ENCODE measurements at places on chromosomes 6 and 20. TPM values are rescaled to one million over a fixed set of nuclear protein-coding genes. Genes with fewer than 3 reads are reported as not detected.

- DNase-seq: peak; percentile 48
Observed at GRCh38 chr20:32034581-32035425, 17.2 kb upstream of the HCK start.

HLA-DQB2 gene
- total RNA-seq: not detected

GRCh38 chr6:7381092-7381491 lies 8.4 kb downstream of the CAGE1 start:
- no peak for DNase-seq

DNA sequence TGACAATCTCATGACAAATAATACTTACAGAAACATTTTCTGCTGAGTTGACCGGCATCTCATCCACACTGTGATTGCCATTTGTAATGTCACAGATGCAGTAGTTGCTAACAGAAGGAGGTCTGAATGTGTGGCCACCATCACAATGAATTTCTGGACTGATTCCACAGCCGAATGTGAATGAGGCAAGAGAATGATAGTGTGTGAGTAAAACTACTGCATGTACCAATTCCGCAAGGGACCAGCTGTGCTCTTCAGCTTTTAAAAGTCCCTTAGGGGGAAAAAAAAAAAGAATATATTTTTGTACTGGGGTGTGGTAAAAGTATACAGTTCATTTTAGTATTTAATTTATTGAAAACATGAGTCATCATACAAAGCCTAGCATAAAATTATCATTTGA lies 96.2 kb downstream of the SESN1 start:
- DNase-seq: no peak

COL19A1 gene
- not detected for total RNA-seq

DNA sequence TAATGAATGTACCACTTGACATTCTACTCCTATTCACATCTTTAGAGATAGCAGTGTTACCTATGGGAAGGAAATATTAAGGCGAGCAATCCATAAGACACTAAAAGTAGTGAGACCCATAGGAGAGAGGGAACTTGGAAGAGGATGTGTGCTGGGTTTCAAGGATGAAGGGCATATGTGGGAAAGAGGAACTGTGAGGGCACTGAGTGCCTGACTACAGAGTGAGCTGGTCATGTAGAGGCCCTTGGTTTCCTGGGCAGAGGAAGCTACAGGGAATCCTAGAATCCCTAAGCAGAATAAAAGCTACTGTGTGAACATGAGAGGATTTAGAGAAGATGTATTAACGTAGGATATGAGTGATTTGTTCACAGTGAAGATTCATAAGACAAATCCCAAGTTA lies 262.8 kb downstream of the FARS2 start:
- no peak for DNase-seq

ASIP gene
- not detected for total RNA-seq

GRCh38 chr6:90928051-90928450 lies 341.2 kb upstream of the MAP3K7 start:
- no peak for DNase-seq

GRCh38 chr6:15936503-15936902 lies 192.4 kb upstream of the MYLIP start:
- DNase-seq: no peak

COMMD7 gene
- total RNA-seq: 84.7 TPM

RUNX2 gene
- total RNA-seq: 1.7 TPM

DNA sequence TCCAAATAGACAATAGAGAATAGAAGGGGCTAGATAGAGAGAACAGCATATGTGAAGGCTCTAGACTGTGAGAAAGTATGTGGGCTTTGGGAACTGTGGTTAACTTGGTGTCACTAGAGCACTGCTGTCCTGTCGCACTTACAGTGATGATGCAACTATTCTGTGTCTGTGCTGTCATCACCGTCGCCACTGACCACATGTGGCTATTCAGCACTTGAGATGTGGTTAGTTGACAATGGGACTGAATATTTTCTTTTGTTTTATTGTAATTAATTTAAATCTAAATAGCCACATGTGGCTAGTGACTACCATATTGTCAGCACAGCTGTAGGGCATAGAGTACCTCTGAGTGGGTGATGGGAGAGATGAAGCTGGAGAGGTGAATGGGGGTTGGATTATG lies 39.0 kb upstream of the IFNGR1 start:
- DNase-seq: no peak

- peak; percentile 68 for DNase-seq
Observed at GRCh38 chr6:96899019-96899418, 1.3 kb upstream of the NDUFAF4 start.

HLA-DQB1 gene
- total RNA-seq: 5.7 TPM

DTD1 gene
- 82.7 TPM for total RNA-seq

DNA sequence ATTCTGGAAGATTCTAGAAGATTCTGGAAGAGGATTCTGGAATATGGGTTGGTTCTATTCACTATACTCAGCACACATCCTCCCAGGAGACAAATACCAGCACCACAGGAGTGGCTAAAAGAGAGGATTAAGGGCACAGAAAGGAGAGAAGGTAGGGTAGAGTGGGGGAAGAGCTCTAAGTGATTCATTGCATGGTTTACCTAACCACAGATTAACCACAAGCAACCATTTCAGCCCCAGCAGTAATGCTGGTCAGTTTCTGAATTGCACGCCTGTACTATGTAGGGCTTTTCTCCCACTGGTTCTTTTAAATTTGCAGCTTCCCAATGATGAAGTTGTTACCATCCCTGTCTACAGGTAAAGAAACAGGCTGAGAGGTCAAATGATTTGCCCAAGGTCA lies 192.7 kb upstream of the PMEPA1 start:
- DNase-seq: no peak

C20orf202 gene
- not detected for total RNA-seq

- no peak for DNase-seq
Observed at GRCh38 chr6:118905851-118906250, 11.9 kb downstream of the ASF1A start.

DNA sequence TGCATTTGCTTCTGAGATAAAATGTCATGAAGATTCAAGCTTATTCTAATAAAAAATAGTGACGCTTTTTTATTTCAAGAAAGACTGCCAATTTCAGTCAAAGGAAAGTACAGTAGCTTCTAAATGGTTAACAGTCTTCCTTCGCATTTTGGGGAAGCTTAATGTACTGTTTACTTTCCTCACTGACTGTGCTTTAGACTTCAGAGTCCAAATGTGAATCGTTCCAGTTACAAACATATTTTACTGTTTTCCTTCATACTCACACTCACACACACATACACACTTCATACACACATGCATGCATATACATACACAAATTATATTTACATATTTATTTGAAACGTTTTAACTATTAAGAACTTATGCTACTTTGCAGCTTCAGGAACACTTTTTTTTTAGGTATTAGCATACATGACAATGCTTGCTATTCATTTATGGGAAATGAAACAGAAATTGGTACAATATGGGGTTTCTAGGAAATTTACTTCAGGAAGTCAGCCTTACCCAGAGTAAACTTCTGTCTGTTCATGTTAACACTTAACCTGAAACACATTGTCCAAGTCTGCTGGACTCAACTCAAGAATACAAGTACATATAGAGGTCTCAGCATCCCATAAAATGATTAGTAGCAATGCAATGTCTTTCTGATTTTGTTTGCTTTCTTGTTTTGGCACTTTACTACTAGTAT lies 145.4 kb downstream of the RPS12 start:
- DNase-seq: no peak

- DNase-seq: no peak
Observed at GRCh38 chr6:142485256-142485655, 183.4 kb downstream of the ADGRG6 start.

DNA sequence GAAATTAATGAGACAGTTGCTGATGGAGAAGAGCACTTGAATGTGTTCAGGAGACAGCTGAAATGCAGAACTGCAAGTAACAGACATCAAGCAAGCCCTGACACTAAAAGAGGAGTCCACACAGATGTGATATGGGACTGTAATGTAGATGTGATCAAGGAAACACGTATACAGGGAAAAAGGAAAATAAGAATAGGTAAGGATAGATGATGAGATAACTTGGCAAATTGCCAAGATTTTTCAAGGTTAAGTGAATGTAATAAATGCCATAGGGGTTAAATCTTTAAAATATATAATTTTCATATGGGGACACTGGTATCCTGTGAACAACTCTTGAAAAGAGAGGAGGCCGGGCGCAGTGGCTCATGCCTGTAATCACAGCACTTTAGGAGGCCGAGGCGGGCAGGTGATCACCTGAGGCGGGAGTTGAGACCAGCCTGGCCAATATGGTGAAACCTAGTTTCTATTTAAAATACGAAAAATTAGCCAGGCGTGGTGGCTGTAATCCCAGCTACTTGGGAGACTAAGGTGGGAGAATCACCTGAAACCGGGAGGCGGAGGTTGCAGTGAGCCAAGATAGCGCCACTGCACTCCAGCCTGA lies 7.2 kb upstream of the SNX14 start:
- DNase-seq: no peak

DNA sequence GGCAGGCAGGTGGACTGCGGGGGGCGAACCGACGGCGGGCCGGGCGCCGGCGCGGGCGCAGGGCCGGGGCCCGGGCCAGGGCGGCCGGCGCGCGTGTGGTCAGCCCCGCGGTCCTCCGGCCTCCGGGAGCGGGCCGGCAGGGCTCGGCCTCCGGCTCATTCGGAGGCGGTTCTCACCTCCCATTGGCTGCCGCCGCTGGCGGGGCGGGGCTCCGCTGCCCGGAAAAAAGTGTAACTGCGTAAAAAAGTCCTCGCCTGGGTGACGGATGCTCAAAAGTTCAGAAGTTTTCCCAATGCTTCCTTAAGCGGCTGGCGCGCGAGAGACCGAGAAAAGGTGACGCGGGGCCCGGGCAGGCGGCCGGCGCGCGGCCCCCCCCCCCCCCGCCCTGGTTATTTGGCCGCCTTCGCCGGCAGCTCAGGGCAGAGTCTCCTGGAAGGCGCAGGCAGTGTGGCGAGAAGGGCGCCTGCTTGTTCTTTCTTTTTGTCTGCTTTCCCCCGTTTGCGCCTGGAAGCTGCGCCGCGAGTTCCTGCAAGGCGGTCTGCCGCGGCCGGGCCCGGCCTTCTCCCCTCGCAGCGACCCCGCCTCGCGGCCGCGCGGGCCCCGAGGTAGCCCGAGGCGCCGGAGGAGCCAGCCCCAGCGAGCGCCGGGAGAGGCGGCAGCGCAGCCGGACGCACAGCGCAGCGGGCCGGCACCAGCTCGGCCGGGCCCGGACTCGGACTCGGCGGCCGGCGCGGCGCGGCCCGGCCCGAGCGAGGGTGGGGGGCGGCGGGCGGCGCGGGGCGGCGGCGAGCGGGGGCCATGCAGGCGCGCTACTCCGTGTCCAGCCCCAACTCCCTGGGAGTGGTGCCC lies at the start of gene FOXC1:
Gene FOXC1, plus strand, starts transcription at position 268 of the 849 bp plus-strand sequence. Its CDS starts 531 bp downstream, at position 799.
- DNase-seq: peak; percentile 80

LZTS3 gene
- 29.4 TPM for total RNA-seq

- no peak for DNase-seq
Observed at GRCh38 chr6:34512738-34513115, 43.4 kb downstream of the SPDEF start.

RNF182 gene
- 9.8 TPM for total RNA-seq

DNA sequence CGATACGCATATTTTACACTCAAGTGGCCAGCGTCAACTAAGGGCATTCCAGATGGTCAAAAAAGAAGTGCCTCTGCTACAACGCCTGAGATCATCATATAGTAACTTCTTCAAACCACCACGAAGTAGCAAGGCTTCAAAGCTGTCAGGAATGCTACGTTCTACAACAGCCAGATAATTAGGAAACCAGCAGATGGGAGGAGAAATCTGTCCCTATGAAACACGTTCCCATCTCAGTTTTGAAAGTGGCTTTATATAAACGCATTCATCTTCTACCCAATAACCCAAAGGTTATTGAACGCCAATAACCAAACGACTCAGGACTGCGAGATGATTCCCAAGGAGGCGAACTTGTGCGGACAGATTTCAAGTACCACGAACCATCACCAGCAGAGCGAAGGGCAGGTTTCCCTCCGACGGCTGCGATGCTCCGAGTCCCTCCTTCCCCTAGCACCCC lies 1.2 kb downstream of the ABHD12 start:
- peak; percentile 33 for DNase-seq

MAP3K7 gene
- 47.1 TPM for total RNA-seq

DNA sequence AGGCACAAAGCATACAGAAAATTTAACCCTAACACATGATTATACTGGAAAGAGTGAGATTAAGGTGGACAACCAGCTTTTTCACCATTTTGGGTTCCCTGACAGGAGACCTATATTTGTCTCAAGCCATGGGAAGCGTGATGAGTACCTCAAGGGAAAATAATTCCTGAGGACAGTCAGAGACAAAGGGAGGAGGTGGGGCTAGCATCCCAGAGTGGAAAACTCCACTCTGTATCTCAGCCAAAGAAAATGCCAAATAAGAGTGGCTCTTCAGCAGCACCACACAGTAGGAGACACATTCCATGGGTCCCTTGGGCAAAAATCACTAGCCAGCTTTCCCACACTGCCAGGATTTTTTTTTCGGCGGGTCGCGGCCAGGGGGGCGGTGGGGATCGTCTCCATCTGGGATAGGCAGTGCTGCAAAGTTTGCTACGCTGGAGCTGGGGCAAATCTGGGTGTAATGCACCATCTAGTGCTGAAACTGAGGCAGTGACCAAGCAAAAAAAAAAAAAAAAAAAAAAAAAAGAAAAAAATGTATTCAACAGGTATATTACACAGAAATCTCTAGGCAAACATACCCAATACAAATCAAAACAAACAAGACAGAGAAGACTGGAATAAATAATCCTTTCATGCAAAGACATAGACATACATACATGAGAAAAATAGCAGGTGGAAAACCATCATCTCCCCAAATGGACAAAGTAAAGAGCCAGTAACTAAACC lies 77.3 kb upstream of the SLC35F1 start:
- DNase-seq: peak; percentile 84

GRCh38 chr20:21901470-21902275 lies 196.2 kb downstream of the PAX1 start:
- DNase-seq: no peak
